ENCODE measurements at places on chromosomes 13 and 19. TPM values are rescaled to one million over a fixed set of nuclear protein-coding genes. Genes with fewer than 3 reads are reported as not detected.

DNA sequence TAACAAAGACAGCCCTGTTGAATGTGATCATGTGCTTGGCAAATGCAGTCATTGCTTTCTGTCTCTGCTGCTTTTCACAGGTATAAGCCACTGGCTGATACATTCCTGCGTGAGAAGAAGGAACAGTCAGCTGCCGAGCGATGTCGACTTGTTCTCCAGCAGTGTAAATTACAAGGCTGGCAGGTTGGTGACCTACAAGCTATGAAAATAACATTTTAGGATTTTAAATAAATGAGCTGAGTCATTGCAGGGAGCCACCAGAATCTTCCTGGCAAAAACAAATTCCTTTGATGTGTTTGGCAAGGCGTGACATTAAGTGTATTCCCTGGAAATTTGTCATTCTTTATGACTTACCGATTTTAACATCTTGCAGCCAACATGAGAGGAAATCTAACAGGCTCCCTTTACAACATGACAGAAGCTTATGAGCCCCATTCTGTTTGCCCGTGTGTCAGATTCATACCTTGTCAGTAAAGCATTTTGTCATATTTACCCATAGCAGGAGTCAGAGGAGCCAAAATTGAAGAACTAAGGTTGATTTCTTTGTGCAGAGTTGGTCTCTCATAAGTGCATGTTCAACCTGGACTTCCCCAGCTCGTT, 471.4 kb downstream of the MYO16 start:
- DNase-seq: no peak

- DNase-seq: no peak
Measured at GRCh38 chr13:51793570-51794271, 10.2 kb downstream of the DHRS12 start.

DNA sequence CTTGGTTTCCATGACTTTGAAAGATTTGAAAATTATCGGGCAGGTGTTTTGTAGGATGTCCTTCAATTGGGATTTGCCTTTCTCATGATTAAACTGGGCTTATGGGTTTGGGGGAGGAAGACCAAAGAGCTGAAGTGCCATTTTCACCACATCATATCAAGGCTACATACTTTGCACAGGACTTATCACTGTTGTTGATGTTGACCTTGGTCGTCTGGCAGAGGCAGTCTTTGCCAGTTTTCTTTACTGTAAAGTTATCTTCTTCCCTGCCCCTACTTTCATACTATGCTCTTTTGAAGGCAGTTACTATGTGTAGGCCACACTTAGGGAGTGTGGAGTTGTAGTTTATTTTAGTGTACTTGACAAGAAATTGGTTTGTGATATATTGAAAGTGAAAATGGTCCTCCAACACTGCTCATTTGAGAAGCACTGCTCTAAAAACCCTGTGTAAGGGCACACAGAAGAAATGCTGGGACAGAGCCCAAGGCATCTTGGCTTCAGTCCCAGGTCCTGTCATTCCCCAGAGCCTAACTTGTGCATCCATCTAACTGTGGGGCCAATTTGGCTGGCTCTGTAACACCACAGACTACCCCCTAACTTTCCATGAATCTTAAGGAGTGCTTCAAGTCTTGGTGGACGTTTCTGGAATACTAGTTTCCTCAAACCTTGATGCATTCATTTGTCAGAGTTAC, 384.9 kb downstream of the KCNRG start:
- no peak for DNase-seq

GRCh38 chr13:52845334-52845761, 3.1 kb downstream of the PCDH8 start:
- no peak for DNase-seq

DNA sequence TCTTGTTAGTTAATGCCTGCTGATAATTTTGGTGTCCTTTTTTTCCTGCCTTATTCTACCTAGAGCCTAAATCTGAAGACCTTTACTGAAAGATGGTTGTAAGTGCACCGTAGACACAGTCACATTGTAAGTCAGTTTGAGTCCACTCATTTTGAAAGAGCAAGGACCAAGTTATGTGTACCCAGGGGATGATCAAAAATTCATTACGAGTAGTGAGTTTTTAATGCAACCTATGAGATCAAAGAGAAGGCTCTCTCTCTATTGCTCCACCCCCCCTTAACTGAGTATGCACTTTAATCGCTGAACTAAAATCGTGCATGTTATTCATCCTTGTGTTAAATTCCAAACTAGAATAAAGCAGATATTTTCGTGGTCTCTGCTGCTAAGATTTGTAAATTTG, 1.8 kb downstream of the RAP2A start:
- no peak for DNase-seq

DNA sequence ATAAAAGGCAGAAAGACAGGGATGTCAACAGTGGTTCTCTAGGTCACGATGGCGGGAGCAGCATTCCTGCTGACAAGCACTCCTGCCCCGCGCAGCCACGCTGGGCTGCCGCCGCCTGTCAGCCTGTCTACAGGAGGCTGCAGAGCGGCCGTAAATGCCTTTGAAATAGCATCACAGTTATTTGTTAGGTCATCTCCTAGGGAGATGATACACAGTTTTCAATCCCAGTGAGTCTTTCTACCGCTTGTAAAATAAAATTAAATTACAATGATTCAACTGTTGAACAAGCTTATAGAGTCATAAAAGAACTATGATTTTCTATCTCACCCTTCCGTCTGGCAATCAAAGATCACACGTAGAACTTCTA, 7.3 kb upstream of the SLC7A9 start:
- DNase-seq: no peak

DNA sequence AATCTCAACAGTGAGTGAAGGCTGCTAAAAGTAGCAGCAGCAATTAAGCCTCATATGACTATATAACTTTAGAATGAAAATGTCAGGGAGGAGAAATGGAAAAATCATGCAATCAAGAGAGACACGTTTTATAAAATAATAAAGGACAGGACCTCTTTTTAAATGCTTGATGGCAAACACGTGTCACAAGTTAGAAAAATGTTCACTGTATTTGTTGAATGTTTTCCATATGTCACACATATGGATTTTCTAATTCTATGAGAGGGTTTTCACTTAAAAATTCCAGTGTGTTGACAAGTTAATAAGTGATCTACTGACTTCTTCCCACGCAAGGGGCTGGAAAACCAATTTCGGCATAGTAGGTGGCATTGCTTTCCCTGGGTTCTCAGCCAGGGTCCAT, 27.7 kb upstream of the KCTD12 start:
- DNase-seq: no peak

GRCh38 chr13:32264407-32264806, 50.8 kb downstream of the ZAR1L start:
- DNase-seq: peak; percentile 90

DNA sequence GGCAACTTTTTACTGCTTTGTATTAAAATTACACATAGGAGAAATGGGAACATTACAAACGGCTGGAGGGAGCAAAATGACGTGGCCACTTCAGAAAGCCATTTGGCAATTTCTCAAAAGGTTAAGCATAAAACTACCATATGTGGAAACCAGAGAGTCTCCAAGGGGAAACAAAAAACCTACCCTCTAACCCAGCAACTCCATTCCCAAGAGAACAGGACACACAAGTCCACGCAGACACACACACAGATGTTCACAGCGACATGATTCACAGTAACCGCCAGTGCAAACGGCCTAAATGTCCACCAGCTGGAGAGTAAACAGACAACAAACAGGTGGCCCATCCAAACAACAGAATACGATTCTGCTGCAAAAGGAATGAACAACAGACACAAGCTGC, 37.2 kb downstream of the STK24 start:
- DNase-seq: no peak

DNA sequence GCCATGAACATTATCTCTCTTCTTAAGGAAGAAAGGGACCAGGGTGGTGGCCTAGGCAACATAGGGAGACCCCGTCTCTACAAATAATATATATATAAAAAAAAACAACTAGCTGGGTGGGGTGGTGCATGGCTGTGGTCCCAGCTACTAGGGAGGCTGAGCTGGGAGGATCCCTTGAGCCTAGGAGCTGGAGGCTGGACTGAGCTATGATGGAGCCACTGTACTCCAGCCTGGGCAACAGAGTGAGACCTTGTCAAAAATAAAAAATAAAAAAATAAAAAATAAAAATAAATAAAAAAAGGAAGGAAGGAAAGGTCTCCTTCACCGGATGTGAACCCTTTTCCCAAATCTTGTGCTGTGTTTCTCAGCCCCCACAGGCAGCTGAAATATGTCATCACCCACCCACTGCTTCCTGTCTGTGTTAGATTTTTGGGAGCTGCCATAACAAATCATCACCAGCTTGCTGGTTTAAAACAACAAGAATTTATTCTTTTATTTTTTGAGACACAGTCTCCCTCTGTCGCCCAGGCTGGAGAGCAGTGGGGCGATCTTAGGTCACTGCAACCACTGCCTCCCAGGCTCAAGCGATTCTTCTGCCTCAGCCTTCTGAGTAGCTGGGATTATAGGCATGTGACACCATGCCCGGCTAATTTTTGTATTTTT, 9.5 kb upstream of the TSPAN16 start:
- no peak for DNase-seq

GRCh38 chr13:51111174-51111573, at the start of gene C13orf42:
TSS of gene C13orf42 (minus strand) at chr13:51111274. CDS start at chr13:51111209, 65 bp downstream.
- DNase-seq: no peak

DNA sequence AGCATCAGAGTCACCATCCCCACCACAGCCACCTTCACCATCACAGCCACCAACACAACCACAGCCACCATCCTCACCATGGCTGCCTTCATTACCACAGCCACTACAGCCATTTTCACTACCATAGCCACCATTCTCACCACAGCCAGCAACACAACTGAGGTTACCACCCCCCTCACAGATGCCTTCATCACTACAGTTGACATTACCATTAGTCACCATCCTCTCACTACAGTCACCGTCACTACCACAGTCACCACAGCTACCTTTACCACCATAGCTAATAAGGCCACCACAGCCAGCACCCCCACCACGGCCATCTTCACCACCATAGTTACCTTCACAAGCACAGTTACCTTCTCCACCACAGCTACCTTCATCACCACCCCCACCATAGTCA, 269.6 kb downstream of the DNAJC15 start:
- no peak for DNase-seq

GRCh38 chr13:92452840-92453239, 773.8 kb upstream of the GPC6 start:
- no peak for DNase-seq

- no peak for DNase-seq
Measured at GRCh38 chr19:3224346-3225168, at the start of gene CELF5. TSS of gene CELF5 (plus strand) at chr19:3224661. CDS start at chr19:3224740, 79 bp downstream.

- DNase-seq: no peak
Measured at GRCh38 chr13:101465877-101466276, 13.4 kb downstream of the ITGBL1 start.

DNA sequence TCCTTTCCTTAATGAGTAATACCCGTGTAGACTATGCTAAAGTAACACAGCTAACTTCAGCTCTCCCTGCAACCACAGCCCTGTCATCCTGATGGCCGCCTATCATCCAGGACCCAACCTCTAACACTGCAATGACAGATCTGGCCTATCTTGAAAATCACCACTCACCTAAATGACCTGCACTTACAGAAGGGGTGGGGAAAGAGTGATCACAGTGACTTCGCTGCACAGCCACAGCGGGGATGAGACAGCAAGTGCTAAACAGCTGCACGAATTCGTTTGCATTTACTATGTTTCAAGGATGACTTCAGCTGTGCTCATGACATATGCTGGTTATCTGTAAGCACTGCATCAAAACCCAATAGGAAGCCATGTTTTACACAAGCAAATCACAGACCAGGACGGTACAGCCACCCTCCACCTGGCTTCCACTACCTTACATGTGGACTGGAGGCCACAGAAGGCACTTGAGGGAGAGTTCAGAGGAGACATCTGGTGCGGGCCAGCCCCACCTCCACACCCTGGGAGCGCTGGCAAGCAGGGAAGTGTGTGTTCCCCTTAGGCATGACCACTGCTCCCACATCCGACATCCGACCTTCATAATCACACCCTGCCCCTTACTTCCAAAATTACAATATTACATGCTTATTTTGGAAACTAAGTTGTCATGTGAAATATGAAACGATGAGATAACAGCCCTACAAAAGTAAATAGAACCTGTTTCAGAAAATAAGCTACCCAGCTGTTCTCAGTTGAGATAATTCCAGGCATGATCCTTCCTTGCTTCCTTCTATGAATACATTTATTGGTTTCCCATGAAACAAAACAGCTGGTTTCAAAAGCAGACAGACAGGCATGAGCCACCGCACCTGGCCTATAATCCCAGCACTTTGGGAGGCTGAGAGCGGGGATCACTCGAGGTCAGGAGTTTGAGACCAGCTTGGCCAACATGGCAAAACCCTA, 95.7 kb downstream of the STK24 start:
- no peak for DNase-seq

DNA sequence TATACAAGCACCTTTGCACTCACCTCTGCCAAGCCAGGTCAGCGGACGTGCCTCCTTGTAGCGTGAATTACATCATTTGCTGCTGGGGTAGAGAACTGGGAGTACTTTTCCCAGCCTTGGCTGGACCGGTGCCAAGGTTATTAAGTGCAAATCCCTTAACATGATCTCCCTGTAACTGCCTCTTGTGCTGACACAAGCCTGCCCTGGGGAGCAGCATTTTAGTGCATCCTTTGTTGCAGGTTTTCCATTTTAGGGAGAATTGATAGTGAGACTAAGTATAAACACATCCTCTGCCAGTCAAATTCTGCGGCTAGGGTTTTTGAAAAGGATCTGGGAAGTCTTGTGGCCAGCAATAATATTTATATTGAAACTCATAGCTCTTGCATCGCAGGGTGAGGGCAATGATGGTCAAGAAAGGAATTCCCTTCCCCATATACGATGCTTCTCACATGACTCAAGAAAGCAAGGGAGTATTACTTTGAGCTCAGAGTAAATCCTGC, 32.7 kb upstream of the DCLK1 start:
- DNase-seq: no peak

DNA sequence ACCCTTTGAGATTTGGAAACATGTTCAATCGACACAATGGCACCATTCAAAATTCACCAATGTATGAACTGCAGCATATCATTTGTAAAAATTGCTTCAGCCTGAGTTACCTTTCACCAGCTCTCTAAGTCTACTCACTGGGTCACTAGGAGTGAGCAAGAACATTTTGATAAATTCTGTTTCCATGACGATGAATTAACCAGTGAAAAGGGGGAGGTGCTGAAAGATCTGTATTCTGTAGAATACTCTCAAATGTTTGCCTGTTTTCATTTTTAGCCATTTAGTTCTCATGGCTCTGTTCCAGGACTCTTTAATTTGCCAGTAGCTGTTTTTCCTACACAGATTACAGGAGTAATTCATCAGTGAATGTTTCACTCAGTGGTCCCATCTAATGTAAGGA, 883.4 kb downstream of the DIAPH3 start:
- DNase-seq: no peak

GRCh38 chr19:36121486-36122124, 6.3 kb downstream of the TBCB start:
- DNase-seq: no peak

- DNase-seq: no peak
Measured at GRCh38 chr13:108911807-108912206, 282.4 kb downstream of the MYO16 start.

ITGBL1 gene
- total RNA-seq: 1.3 TPM

THAP8 gene
- total RNA-seq: 13.9 TPM

KLHL26 gene
- 4.3 TPM for total RNA-seq

LILRA1 gene
- total RNA-seq: not detected

KLK11 gene
- total RNA-seq: not detected

ATP4A gene
- not detected for total RNA-seq

FAM216B gene
- total RNA-seq: not detected

Measured in glomerular endothelial cell (primary cell).